M059J (cell line): ENCODE measurements at places on chromosomes 7 and 10. TPM values are rescaled to one million over a fixed set of nuclear protein-coding genes. Genes with fewer than 3 reads are reported as not detected.

DNA sequence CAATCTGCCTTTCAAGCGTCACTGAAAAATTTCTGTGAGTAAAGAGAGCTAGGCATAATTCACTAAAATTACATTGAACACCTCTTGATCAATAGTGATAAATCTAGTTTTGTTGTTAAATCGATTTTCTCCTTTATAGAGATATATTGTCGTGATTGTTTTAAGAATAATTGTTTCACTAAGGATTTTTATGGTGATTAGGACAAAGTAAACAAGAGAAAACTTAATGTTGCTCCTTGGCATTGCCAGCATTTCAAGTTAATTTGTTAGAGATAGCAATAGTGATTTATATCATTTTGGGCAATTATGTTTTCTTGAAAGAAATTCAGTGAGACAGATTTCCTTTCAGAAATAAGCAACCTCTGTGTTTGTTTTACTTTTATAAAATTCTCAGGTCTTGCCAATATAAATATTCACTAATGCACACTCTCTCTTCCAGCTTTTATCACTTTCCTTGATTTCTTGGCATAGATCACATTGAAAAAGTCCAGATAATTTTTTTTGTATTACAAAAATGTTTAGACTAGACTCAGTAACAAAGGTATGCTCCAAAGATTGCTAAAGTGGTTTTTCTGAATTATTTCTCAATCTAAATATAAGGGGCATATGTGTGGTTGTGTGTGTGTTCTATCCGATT, 538.7 kb downstream of the TFEC start:
- DNase-seq = no peak

DNA sequence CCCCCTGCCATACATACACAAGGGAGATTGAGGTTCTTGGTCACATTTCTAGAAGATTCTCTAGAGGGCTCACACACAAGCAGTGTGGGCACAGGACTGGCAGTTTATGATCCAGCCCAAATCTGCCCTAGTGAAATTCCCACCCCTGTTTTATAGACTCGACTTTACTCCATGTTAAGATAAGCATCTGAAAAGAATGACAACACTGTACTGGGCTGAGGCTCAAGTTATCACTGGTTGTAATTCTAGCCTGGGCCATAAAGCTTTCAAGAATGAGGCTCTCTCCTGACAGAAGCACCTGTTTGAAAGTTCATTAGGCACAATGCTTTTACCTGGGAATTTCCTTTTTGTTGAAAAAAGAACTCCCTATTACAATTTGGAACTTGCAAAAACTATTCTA, 195.6 kb upstream of the GLI3 start:
- DNase-seq = no peak

GRCh38 chr7:82114237-82114636, 329.3 kb downstream of the CACNA2D1 start:
- no peak for DNase-seq

- DNase-seq = no peak
Measured at GRCh38 chr7:19970514-19970913, 197.1 kb upstream of the TMEM196 start.

DNA sequence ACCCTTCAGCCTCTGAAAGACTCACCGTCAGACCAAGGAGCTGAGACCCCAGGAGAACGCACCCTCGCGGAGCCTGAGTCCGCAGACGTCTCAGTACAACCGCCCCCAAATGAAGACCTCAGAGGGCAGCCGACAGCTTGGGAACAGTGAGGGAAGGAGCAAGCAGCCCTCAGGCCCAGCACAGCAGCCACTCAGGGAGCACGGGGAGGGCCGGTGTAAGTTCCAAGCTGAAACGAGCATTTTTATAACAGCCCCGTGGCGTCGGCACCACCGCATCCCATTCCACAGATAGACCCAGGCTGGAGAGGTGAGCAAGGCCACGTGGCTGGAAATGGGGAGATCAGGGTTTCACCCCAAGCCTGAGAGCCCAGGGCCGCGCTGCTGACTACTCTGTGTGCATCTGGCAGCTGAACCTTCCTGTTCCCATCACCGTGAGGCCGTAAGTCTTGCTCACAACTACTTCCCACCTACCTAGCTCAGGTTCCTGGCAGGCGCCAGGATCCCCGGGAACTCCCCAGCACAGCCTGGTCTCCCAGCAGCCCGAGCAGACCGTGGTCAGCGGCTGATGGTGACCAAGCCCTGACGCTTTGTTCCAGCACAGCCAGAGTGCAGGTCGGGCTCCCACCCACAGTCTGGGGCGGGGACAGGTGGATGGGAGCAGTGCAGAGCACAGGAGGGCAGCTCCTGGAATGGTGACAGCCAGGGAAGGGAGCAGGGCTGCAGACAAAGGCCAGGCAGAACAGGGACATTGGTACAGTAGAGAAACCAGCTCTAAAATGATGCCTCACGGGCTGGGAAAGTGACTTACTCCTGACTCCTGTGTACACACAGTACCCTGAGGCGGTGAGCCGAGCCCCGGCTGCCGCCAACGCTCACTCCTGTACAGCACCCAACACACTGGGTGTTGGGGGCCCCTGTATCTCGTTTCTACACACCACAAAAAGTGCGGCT, 6.1 kb upstream of the NOM1 start:
- DNase-seq = peak; percentile 18

- no peak for DNase-seq
Measured at GRCh38 chr10:100960251-100960650, 9.1 kb upstream of the SEMA4G start.

- DNase-seq = no peak
Measured at GRCh38 chr7:6171532-6172223, 100.7 kb downstream of the CYTH3 start.

DNA sequence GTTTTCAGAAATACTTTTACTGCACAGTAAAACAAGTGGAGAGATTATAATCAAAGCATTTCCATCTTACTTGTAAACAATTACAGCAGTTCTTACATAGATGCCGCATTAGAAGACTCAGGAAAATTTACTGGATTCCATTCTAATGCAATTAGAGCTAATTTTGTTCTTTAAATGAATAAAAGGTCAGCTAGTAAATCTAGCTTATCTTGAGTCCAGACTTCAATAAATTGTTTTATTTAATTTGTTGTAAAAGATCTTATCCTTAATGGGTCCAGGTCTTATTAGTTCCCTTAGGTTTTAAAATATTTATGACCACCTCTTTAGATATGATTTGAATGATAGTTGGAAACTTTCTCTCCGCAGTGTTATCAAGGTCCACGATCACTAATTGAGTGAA, 70.2 kb upstream of the GATA3 start:
- no peak for DNase-seq

DNA sequence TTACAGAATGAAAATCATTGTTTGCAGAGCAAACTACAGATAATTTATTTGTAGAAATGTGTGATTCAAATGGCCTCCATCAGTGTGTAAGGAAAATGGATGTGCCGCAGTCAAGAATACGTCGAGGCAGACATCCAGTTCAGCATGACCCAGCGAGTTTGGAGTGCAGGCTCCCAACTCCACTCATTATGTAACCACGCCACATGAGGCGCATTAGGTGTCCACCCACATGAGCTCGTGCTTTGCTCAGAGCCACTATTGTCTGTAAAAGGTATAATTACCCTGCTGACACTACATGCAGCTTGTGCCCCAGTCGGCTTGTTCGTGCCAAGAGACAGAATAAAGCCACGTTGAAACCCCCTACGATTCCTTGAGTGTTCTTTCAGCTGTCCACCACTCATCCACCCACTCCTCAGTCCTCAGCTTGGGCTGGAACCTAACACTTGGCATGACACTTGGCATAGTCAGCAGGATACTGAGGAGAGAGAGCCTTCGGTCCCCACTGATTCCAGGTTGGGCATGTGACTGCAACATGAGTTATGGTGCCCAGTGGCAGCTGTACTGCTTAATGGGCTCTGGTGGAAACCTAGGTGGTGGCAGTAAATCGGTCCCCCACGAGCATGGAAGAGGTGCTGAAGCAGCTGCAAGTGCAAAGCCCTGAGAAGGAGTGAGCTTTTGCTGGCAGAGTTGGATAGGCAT, 102.7 kb downstream of the BICC1 start:
- no peak for DNase-seq

GRCh38 chr7:111869280-111869679, 307.0 kb upstream of the IMMP2L start:
- DNase-seq = no peak

DNA sequence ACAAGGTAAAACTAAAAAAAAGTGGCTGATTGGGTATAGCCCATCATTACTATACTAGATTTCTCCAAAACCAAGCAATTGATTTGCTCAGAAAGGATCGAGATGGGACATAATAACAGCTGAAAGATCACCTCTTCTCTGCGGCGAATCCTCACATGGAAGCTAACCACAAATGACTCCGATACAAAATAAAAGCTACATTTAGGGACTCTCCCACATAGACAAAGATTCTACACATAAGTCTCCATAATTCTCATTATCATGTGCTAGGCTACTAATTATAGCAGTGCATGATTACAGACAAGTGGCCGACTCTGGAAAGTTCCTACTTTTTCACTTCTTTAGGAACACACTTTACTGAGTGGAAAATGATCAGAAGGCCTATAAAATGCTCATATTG, 116.9 kb downstream of the RSU1 start:
- DNase-seq = no peak

DNA sequence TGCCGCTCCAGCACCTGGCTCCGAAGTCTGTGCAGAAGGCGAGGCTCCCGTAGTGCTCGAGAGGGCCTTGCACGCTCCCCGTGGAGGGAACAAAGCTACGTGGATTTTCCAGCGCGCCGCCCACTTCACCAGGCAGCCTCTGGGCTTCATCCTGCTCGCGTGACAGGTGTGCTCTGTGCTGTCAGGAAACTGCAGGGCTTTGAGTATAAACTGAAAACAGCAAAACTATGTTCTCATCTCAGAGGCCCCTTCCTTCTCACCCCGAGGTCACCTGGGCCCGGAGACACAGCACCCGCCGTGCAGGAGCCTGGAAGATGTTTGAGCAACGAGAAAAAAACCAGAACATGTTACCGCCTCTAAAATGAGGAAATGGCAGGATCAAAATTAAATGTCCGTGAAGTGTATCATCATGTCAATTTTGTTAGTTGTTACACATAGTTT, 17.6 kb upstream of the GPR146 start:
- DNase-seq = no peak

DNA sequence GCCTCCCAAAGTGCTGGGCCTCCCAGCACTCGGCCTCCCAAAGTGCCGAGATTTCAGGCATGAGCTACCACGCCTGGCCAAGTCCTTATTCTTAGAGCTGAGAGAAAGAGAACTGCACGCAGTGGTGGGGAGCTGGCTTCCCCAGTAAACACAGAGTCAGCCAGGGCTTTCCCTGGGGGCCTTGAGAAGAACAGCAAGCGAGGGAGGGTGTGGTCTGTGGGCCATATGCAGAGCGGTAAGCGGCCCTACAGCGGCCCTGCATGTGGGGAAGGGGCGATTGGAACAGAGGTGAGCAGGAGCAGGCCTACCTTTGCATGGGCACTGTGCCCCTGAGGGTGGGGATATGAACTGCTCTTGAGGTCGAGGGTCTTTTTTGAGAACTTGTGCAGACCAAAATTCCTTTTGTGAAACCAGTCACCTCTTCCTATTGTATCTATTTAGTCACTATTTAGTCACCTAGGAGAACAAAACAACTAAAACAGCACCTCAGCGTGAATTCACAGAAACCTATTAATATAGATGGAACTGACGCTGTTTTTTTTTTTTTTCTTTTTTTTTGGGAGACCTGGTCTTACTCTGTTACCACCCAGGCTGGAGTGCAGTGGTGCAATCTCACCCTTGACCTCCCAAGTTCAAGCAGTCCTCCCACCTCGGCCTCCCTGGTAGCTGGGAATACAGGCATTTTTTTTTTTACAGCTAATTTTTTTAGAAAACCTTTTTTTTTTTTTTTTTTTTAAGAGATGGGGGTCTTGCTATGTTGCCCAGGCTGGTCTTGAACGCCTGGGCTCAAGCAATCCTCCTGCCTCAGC, 36.9 kb upstream of the SH2D4B start:
- peak; percentile 42 for DNase-seq

DNA sequence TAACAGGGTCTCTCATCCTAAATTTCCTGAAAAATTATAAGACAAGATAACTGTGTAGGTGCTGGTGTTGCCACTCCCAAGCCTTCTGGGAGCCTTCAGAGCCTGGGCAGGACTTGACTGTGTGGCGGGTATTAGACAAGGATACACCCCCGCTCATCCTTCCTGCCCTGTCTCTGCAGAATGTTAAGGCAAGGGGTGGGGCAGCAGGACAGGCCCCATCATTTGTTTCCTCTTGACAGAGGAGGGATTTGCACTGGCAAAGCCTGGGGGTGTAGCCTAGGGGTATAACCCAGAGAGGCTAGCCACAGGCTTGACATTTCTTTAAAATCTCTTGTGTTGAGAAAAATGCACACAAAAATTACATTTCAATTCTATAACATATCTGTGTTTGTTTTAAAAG, 63.5 kb downstream of the GOLGA7B start:
- DNase-seq = no peak

DNA sequence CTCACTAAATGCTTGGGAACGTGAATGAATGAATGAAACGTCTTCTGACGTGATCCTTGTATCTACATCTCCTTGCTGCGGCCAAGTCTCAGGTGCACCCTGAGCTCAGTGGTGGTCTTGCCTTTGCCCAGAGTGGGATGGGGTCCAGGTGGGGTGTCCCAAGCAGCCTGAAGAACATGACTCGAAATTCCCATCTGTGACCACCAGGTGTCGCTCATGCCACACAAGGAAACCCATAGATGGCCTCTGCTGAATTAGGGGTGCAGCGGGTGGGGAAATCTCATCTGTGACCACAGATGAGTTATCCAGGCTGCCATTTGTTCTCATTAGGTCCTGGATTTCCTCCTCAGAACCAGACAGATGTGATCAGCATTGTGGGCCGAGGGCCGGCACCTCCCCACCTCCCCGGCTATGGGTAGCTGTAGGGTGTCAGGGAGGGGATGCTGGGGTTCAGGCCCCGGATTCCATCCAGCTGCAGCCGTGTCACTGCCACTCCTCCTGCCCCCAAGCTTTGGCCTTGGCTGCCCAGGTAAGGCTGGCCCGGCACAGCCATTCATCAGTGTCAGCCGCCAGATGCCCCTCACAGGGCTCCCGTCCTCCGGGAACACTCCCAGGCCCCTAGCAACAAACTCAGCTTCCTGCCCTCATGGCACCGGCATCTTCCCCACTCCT, 21.0 kb upstream of the GNA12 start:
- DNase-seq = peak; percentile 73

DNA sequence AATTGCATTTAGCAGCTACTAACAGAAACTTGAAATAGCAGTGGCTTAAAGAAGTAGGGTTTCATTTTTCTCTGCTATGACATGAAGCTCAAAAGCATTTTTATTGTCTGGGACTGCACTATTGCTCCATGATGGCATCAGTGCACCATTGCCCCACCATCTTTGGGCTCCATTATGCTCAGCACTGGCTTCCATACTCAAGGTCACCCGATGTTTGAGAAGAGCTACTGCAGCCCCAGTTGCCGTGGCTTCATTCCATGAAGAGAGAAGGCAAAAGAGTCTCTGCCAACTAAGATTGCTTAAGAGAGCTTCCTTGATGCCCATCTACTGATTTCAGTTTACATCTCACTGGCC, 192.2 kb upstream of the LRGUK start:
- no peak for DNase-seq

NCF1 gene
- not detected in 2 replicates for total RNA-seq

GPR146 gene
- total RNA-seq = 1.8 and 4.9 TPM in 2 replicates

PLEKHS1 gene
- total RNA-seq = 1.0 and 1.1 TPM in 2 replicates

DHTKD1 gene
- total RNA-seq = 9.2 and 20.2 TPM in 2 replicates

OR2A1 gene
- total RNA-seq = 0.05 TPM in 1 of 2 replicates, not detected in the other

OR2A5 gene
- total RNA-seq = not detected in 2 replicates

PSMC2 gene
- 308 and 480 TPM in 2 replicates for total RNA-seq
